ENCODE measurements at places on chromosomes 12 and 14.

GRCh38 chr14:100410056-100410565 lies 87.0 kb downstream of the SLC25A47 start:
- DNase-seq: no peak

GRCh38 chr12:116210131-116210530 lies 67.4 kb downstream of the MED13L start:
- DNase-seq: no peak

- DNase-seq: no peak
These were observed 165.7 kb downstream of the BMP4 start for GRCh38 chr14:53790731-53791500.

GRCh38 chr12:132367071-132367851 lies 37.9 kb upstream of the GALNT9 start:
- no peak for DNase-seq

DNA sequence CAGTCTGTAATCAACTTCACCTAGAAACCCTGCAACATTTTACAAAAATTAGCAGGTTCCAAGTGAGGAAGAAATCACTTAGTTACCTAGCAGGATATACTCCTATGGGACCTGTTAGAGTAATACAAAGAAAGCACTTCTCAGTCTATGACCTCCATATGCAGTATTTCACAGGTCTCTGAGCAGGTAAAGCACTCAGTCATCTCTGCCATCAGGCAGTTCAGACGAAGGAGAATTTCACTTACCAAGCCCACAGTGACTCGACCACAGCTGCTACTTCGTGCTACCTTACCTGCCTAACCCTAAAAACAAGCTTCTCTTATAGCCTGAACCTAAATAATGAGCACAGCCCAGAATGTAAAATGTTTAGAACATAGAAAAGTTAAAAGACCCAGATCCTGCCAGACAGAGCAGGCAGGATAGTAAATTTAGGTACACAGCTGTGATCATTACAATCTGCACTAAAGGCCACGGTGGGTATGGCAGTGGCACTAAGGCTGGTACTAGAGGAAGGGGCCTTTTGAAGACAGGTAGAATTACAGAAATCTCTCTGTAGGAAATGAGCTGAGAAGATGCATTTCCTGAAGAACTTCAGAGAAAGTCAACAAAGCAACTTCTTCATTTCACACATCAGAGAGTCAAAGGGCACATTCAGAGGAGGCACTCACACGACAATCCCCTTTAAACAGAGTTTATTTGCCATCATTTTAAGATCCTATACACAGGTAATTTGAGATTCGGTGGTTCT lies 35.7 kb downstream of the DCAF5 start:
- DNase-seq: no peak

- DNase-seq: peak; percentile 49
These were observed at the start of gene PROX2 for GRCh38 chr14:74875941-74876913. Gene PROX2 (minus strand): TSS chr14:74876145. CDS start chr14:74863834, 12,311 bp downstream.

- DNase-seq: no peak
These were observed 36.8 kb downstream of the ANKRD9 start for GRCh38 chr14:102472791-102473150.

GRCh38 chr12:80099259-80099658 lies at the start of gene OTOGL:
Gene OTOGL (plus strand): TSS chr12:80099537. CDS start chr12:80209432, 109,895 bp downstream.
- no peak for DNase-seq

GRCh38 chr14:70641548-70642302 lies at the start of gene TTC9:
Gene TTC9 (plus strand): TSS chr14:70641916. CDS start chr14:70642130, 214 bp downstream.
- DNase-seq: no peak

DNA sequence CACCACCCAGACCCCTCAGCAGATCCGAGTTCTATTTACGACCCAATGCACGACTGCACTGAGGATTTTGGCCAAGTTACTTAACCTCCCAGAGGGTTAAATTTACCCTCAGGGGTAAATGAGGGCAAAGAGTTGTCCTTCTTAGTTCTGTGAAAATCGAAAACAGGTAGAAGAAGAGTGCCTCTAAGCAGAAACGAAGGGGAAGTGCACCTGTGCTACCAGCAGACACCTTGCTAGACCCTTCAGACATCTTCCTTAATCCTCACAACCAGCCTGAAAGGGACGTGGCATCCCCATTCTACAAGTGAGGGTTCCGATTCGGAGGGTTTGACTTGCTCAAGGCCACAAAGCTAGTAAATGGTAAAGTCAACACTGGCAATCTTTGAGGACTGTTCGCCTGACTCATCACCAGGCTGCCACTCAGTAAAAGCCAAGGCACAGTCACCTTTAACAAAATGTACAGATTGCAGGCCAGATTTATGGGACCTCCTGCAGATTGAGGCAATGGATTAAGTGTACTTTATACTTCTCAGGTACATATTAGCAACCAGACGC lies 1.6 kb downstream of the GSG1 start:
- DNase-seq: peak; percentile 35

DNA sequence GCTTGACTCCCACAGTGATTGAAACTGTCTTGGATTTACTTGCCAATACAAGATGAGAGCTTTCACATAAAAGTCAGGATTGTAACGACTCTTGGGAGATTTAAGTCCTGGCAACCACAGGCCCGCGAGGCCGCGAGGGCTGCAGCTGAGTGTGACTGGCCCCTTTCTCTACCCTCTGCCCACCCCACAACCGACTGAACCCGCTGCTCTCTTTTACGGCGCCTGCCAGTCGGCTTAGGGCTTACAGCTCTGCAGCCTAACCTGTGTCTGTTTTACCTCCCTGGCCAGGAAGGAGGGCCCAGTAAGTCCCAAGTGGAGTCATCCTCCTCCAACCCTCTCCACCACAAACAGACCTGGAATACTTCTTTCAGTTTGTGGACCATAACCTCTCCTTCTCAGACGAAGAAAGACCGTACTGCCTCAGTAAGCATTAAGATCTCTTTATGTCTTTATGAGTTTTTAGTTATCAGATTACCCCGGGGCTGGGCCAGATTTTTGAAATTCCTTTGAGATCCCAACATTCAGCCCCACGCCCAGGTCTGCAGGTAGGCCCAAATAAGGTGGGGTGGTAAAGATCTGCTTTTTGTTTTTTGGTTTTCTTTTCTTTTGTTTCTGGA lies 12.6 kb upstream of the TIGAR start:
- no peak for DNase-seq

GRCh38 chr14:64000749-64001148 lies 147.9 kb downstream of the SYNE2 start:
- DNase-seq: no peak

DNA sequence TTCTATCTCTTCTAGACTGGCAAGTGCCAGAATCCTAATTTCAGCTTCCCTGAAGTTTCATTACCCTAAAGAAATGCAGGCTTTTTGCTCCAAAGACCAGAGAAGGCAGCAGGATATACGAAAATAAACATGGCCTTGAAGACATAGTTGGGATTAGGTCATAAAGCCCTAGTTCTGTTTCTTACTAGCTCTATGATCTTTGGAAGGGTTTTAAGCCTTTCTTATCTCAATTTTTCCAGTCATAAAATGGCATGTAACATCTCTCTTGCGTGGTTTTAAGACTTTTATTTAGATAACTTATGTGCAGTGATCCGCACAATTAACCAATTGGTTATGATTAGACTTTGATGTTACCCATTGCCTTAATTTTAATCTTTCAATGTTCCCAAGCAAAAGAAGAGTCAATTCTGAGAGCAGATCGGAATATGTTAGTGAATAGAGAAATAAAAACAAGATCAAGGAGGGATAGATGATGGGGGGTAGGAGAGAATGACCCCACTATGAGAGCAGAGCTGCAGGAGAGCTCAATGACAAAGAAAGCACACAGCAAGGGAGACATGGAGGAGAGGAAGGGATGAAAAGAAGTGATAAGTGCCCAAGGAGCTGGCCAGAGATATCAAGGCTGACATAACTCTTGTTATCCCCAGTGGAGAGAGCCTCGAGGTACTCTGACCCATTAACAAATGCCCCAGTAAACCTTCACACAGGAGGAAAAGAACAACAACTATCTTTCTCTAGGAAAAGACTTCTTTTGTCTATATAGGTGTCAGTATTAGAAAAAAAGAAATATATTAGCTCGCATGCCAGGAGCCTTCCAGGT lies 53.0 kb upstream of the ANP32D start:
- no peak for DNase-seq

DNA sequence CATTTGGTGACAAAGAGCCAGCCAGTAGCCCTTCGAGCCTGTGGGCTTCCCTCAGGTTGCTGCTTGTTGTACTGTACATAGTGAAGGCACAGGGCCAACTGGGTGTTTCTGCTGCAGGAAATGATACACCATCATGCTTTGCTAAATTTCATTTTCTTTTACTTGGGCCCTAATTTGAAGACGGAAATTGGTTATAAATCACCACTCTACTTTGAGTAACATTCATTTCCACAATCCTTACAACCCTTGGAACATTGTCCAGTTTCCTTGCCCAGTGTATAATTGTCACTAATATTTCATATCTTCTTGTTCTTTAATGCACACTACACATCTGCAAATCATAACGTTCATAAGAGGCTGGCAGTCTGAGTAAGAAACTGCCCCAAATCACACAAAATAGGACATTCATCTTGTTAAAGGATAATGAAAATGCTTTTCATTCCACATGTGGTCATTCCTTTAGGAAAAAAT lies 30.2 kb downstream of the MSRB3 start:
- DNase-seq: no peak

- DNase-seq: no peak
These were observed 32.5 kb upstream of the SSPN start for GRCh38 chr12:26162905-26163304.

DNA sequence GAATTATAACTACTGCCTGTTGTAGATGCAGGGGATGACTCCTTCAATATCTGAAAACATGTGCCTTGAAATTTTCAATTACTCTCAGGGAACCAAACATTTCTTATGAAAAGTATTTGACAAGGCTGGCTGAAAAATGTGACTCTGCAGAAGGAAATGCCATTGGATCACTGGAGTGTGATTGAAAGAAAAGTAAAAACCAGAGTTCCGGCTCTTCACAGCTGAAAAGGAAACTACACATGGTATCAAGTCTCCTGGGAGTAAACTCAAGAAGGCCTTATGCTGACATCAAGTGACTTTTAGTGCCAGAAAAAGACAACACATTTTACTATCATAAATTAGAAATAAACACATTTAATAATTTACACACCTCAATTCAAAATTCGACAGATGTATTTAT lies 693.0 kb downstream of the LRFN5 start:
- DNase-seq: no peak

- no peak for DNase-seq
These were observed 350.2 kb downstream of the DIO2 start for GRCh38 chr14:79861111-79861510.

DNA sequence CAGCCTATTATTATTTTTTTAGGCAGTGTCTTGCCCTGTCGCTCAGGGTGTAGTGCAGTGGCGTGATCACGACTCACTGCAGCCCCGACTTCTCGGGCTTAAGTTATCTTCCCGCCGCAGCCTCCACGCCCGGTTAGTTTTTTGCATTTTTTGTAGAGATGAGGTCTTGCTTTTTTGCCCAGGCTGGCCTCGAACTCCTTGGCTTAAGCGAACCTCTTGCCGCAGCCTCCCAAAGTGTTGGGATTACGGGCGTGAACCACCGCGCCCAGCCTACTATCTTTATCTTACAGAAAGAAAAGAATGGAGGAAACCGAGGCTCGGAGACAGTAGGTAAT lies 507 bp upstream of the PTPN11 start:
- no peak for DNase-seq

DNA sequence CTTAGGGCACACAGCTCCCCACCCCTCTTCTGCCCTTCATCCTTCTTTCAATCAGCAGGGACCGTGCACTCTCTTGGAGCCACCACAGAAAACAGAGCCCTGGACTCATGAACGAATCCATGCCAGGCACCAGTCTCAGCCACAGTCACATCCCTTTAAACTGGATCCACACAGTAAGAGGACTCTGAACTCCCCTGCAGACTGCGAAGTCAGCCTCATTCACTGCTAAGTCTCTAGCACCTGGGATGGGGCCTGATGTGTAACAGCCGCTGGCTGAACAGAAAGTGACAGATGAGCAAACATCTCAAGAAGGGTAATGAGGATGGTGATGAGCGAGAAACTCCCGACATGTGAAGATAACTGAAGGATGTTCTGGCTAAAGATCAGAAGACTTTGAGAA lies 45.8 kb upstream of the IQSEC3 start:
- no peak for DNase-seq

- no peak for DNase-seq
These were observed 903 bp upstream of the PPP4R3A start for GRCh38 chr14:91511043-91511383.

- DNase-seq: no peak
These were observed 6.6 kb upstream of the SMIM10L1 start for GRCh38 chr12:11164384-11164783.

- peak; percentile 60 for DNase-seq
These were observed 90.4 kb upstream of the DYNC1H1 start for GRCh38 chr14:101873991-101874390.

GRCh38 chr14:63468294-63468693 lies 74.9 kb downstream of the PPP2R5E start:
- DNase-seq: no peak

- no peak for DNase-seq
These were observed 22.3 kb downstream of the SYT1 start for GRCh38 chr12:78886719-78887407.

DNA sequence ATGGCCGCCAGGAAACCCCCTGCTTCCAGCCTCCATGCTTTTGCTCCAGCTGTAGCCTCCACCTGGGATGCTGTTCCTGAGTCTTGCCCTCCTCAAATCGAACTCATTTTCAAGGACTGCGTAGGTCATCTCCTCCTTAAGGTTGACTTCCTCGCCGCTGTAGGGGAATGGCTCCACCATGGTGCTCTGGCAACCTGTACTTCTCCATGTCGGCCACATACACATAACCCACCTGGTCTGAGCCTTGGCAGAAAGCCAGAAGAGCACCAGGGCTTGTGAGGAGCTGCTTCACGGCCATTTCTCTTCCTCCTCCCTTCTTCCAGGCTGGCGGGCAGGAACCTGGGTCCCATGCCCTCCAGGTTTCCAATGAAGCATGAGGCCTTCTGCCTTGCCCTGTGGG lies 36.7 kb upstream of the BEGAIN start:
- no peak for DNase-seq

GRCh38 chr12:12095021-12095420 lies 24.3 kb downstream of the BCL2L14 start:
- DNase-seq: no peak

- DNase-seq: peak; percentile 29
These were observed 12.5 kb downstream of the PCNX1 start for GRCh38 chr14:70919774-70920173.

- DNase-seq: no peak
These were observed 18.7 kb downstream of the RERGL start for GRCh38 chr12:18071336-18071735.

DNA sequence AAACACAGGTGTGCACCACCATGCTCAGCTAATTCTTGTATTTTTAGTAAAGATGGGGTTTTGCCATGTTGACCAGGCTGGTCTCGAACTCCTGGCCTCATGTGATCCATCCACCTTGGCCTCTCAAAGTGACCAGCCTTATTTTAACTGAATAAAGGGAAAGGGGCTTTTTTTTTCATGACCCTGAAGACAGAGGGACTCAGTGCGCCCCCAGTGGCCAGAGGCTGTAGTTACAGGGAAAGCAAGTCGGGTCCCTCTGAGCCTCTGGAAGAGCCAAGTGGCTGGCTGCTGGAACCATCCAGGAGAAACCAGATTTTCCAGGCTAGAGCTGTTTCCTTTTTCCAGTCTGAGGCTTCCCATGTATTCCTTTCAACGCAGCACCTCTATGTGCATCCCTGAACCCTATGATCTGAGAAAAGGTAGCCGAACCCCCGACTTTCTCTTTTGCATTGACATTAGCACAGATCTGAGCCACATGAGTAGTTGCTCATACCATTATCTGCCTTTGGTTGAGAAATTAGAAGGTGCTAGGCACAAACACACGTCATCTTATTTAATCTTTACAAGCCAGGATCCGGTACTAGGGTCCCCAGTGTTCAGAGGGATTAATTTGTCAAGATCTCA lies 342.7 kb downstream of the CACNA1C start:
- DNase-seq: peak; percentile 78

- DNase-seq: no peak
These were observed 1.8 kb upstream of the AHNAK2 start for GRCh38 chr14:104979758-104980610.
